ENCODE measurements at places on chromosomes 1 and 21.

- no peak for DNase-seq
Measured at GRCh38 chr1:180921891-180922630, 9.4 kb downstream of the KIAA1614 start.

DNA sequence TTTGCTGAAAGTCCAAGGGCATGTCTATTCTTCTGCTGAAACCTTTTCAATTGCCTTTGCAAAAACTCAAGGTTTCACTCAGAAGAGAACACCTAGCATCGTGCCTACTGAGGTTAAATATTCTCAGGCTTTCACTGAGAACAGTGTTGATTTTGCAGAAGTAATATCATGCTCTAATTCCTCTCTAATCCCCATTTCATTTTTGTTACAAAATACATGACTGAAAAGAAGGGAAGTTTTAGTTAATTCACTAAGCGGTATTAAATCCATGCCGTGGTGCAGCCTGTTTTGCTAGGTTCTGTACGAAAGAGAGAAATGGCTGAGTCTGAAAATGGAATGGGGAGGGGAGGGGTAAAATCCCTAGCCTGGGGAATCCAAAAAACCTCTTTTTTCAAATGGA is 163.2 kb upstream of the CAMK1G start:
- DNase-seq: no peak

- no peak for DNase-seq
Measured at GRCh38 chr1:1240822-1241587, 5.5 kb downstream of the C1QTNF12 start.

DNA sequence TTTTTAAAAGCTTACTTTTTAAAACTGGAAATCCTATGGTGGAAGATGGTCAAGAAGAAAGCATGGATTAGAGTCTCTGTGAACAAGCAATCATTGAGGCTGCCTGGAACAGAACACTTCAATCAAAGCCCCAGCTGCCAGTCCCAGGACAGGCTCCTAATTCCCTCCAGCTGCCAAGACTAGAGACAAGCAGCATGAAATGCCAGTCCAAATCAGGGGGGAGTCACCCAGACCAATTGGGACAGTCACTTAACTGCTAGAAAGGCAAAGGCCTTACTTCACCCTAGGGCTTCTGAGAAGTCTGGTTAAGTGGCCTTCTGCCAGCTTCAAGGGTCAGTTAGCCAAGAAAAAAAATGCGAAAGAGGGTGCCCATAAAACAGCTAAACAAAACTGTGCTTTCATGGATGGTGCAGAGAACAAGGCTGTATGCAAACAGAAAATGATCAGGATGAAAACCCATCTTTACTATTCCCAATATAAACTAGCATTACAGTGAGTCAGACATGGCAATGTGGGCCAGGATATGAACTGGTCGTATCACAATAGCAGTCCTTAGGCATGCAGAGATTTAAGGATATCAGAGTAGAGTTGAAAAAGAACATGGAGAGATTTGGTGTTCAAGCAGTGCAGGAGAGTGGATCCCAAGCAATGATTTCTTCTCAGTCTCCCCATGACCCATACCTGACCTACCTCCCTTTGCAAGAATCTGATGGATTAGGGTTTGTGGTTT is 31.0 kb upstream of the MAN1A2 start:
- no peak for DNase-seq

DNA sequence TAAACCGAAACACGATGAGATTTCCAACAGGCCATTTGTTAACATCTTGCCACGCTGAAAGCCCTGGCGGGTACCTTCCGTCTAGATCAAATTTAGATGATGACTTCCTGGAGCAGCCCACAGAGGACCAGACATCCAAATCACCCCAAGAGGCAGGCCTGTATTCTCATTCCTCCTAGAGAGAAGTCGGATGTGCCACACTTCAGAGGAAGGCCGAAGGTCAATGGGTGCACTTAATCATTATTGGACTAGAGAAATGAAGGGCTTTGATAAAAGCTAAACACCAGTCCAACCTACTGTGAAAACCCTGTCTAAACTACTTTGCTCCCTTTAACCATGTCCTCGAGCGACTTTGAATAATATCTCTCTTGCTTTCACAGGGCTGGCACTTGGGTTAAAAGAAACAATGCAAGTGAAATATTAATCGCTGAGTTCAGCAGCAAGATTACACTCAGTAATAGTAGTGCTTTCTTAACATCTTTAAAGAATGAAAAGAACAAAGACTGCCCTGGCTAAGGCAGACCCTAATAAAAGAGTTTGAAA is 76.5 kb downstream of the BCAR3 start:
- no peak for DNase-seq
